Activated T-cell treated with anti-CD3 and anti-CD28 coated beads, Interleukin-2, amount 50 U/mL, for 4 hours (primary cell): ENCODE measurements at places on chromosomes 2 and 18. TPM values are rescaled to one million over a fixed set of nuclear protein-coding genes. Genes with fewer than 3 reads are reported as not detected.

- no peak for DNase-seq
Observed at GRCh38 chr2:120684289-120685065, 51.2 kb upstream of the GLI2 start.

DNA sequence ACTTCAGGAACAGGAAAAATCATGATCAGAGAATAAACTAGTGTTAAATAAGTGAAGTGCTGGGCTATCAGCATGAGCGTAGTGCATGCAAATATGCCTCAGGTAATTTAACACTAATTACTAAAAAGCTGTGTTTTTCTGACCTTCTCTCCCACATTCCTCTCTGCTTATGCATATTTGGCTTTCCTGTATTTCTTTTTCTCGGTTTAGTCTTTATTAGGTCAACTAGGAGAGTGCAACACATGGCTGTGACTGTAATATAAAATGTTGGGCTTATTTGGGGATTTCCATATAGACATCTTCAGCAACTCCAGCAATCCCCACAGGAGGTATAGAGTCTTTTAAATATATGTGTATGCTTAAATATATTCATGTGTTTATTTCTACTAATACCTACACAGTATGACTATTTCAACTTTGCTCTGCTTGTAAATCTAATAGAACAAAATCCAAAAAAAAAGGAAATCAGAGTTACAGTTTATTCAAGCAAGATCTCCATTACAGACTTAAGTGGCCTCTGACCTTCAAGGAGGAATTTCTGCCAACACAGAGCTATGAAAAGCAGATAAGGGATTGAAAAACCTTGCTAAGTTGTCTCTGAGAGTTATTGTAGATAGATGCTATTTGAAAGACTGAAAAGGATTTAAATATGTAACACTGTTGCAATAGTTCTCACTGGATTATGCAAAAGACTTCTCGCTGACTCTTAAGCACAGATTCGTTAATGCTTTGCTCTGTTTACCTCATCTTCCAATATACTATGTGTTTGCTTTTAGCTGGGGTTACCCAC is 359.5 kb upstream of the RGPD4 start:
- DNase-seq = no peak

- no peak for DNase-seq
Observed at GRCh38 chr2:162126527-162126926, 25.5 kb downstream of the GCG start.

GRCh38 chr2:144374163-144374661 is 145.7 kb downstream of the ZEB2 start:
- no peak for DNase-seq

GRCh38 chr2:66435549-66435875 is 587 bp downstream of the MEIS1 start:
- DNase-seq = no peak

Gene CD207
- not detected for total RNA-seq

GRCh38 chr2:167832868-167833287 is 414.5 kb downstream of the STK39 start:
- DNase-seq = no peak

GRCh38 chr2:127853671-127854070 is 4.3 kb downstream of the POLR2D start:
- no peak for DNase-seq

Gene PPIL3
- 30.2 TPM for total RNA-seq
